ENCODE measurements at places on chromosomes 1 and 21.

DNA sequence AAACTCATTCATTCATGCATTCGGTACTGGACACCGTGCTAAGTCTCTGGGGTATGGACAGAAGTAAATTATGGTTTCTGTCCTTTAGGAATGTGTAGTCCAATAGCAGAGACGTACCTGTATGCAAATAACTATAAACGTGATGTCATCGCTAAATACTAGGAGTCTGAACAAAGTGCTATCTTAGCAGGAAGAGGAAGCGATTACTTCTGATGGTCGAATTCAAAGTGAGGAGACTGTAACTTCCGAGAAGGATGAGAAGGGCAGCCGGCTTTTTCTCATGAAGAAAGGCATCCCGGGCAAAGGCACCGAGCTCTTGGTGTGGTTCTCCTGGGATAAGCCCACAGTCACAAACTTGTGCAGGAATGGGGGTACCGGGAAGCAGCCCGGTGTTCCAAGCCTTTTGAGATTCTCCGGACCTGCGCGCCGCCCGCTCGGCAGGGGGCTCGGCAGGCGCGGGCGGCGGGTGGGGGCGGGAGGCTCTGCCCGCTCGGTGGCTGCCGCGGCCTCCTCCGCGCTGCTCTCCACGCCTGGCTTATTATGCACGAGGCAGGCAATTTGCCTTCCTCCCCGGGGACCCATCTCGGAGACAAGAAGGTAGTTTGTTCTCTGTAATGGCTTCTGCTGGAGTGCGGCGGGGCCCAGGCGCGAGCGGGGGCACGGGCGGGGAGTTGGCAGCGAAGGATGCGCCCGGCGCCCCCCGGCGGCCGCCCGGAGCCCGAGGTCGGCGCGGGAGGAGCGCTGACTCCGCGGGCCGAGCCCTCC lies 67.5 kb upstream of the CD1D start:
- DNase-seq, result no peak

GRCh38 chr1:8481650-8482380 lies 163.9 kb downstream of the SLC45A1 start:
- DNase-seq, result no peak

GRCh38 chr1:177755851-177756560 lies 213.9 kb downstream of the SEC16B start:
- no peak for DNase-seq

DNA sequence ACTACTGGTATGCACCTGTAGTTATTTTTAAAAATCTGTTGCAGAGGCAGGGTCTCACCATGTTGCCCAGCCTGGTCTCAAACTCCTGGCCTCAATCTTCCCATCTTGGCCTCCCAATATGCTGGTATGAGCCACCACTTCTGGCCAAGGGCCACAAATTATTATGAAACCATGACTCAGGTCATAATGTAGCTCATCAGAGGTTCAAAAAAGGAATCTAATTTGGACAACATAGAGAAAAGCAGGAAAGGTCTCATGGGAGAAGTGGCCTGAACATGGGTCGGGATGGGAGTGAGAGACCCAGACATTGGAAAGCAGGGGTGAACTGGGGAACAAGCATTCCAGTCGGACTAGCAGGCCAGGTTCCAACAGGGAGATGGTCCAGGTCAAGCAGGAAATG lies 45.2 kb upstream of the C1orf198 start:
- no peak for DNase-seq

DNA sequence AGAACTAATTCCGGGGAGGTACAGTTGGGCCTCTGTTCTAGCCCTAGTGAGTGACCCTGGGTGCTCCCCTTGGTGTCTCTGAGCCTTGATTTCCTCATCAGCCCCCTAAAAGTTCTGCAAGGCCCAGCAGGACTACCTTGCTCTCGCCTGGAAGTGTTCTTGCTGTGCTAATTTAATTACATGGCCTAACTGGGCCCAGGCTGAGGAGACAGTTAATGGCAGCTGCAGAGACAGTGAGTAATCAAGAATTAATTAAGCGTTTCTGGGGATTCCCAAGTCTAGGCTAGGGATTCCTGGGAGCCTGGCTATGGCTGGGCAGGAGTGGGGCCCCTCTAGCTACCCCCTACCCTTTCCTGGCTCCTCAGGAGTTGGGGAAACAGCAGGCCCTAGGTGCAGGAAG lies 24.7 kb upstream of the DMBX1 start:
- no peak for DNase-seq

DNA sequence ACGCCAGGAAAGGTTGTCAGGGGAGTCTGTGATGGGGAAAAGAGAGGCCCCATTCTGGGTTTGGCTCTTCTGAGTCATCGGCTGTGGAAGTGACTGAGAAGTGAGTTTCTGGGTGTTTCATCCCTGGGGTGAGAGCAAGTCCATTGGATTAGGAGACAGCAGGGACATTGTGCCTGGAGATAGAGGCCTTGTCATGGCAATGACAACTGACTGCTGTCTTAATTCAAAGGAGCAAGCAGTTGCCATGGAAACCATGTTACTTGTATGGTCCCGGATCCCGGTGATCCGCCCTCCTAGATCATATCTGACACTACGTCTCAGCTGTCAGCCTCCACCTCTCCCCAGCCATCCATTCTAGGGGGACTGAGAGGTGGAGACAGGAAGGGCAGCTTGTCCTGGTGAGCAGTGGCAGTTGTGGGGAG lies 34.4 kb downstream of the KIAA0040 start:
- no peak for DNase-seq

- DNase-seq, result no peak
Observed at GRCh38 chr1:156840186-156840897, 18.6 kb downstream of the INSRR start.

DNA sequence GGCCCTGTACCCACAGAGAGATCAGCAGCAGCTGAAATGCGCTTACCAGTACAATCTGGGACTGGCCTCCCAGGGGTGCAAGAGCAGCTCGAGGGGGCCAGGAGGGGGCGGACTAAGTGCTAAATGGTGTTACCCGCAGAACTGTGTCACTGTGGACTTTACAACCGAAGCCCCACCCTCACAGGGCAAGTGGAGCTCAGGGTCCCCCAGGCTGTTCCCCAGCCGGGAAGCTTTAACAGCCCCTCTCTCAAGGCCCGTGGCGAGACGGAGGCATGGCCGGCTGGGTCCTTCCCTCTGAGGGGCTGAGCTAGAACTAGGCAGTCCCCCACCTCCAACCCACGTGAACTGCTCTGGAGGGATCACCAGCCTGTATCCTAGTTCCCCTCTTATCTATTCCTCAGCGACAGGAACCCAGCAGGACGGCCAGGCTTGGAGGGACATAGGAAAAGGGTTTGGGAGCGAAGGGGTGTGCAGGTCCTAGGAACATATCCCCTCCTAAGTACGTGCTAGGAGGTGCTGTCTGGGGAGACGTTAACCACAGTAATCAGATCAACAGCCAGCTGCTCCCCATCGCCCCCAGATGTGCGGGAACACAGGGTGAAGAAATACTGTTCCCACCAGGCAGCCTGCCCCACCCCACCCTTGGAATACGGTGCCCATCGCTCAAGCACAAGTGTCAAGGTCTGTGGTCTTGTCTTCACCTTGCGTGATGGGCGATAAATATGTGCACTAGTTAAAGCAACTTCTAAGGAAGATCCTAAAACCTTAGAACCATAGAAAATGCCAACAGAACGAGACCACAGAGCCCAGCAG lies 24.4 kb downstream of the ZBTB17 start:
- no peak for DNase-seq

- no peak for DNase-seq
Observed at GRCh38 chr1:160154790-160155189, 3.4 kb downstream of the ATP1A4 start.

GRCh38 chr1:185672719-185673360 lies 61.4 kb upstream of the HMCN1 start:
- no peak for DNase-seq

GRCh38 chr1:7885513-7886404 lies 32.9 kb upstream of the UTS2 start:
- DNase-seq, result no peak

- no peak for DNase-seq
Observed at GRCh38 chr1:117629625-117630422, 24.0 kb downstream of the TENT5C start.

- DNase-seq, result no peak
Observed at GRCh38 chr1:189253601-189254350, 1223.9 kb downstream of the BRINP3 start.

DNA sequence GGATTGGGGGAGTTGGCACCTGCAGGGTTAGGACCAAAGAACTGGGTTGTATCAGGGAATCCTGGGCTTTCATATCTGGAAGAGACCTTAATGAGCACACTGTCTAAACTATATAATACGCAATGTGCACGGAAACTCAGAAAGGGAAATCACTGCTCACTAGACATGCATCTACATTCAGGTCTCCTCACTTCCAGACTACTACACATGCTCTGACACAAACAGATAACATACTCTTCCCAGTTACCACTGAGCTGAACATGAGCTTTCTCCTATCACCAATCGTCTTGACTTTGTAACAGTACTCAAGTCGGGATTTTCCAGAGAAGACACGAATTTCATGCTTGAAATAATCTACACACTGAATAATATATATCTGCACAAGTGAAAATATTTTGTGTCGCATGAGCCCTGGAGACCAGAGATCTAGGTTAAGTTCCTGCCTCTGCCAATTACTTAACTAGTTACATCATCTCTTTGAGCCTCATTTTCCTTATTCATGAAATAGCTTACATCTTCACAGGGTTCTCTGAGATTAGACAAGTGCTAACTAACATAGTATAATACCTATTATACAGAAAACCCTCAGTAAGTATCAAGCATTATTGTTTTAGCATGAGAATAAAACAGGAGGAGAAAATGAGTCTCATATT lies 101.1 kb downstream of the JAK1 start:
- no peak for DNase-seq

All from NCI-H1436 treated with DMSO at 0.1 percent for 48 hours (cell line).